ENCODE measurements at places on chromosomes 5 and 9. TPM values are rescaled to one million over a fixed set of nuclear protein-coding genes. Genes with fewer than 3 reads are reported as not detected.

The DMRT3 gene
- total RNA-seq, result not detected

DNA sequence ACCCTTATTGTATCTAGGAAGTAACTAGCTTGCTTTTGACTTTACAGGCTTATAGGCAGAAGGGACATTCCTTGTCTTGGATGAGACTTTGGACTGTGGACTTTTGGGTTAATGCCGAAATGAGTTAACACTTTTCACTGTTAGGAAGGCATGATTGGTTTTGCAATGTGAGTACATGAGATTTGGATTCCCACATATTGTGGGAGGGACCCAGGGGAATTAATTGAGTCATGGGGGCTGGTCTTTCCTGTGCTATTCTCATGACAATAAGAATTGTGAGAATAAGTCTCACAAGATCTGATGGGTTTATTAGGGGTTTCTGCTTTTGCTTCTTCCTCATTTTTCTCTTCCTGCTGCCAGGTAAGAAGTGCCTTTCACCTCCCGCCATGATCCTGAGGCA, 417.5 kb downstream of the HINT1 start:
- no peak for DNase-seq

- no peak for DNase-seq
These were observed 91.0 kb upstream of the JAK2 start for GRCh38 chr9:4894076-4894475.

GRCh38 chr5:14810928-14811572, 60.5 kb downstream of the ANKH start:
- no peak for DNase-seq

- DNase-seq, result no peak
These were observed 883.9 kb upstream of the DMAC1 start for GRCh38 chr9:8683496-8683895.

GRCh38 chr5:175920231-175920811, 47.8 kb downstream of the THOC3 start:
- DNase-seq, result no peak

DNA sequence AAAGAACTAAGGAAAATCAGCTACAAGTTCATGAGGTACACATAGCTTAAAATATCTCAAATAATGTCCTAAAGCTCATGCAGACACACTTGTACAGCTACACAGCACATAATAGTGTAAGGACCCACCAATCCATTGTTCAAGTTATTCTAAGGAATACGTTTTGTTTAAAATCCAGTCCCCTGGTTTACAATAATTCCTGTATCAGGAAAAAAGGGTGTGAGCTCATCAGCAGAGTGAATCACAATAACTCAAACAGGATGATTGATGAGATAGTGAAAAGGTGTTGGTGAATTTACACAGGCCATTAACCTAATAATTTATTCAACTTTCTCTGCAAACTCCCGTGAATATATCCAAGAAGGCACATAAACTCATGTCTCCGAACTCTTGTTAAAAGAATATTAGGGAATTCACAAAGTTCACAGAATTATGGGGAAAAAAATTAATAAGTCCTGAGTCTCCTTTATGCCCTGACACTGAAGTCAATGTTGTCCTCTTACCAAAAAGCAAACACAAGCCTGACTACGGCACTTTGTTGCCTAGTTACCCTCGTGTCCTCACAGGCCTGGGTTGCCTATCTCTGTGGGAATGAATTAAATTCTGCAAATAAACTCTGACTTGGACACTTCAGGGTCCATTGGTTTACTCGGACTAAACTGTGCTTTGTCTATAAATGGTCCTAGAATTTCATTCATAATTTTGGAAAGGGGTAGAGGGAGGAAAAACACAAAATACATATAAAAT, 142.8 kb upstream of the PDE4D start:
- no peak for DNase-seq

The OR2Y1 gene
- total RNA-seq, result not detected

- no peak for DNase-seq
These were observed 273.9 kb upstream of the IRX2 start for GRCh38 chr5:3025392-3025791.

The IRX2 gene
- 60.6 TPM for total RNA-seq

DNA sequence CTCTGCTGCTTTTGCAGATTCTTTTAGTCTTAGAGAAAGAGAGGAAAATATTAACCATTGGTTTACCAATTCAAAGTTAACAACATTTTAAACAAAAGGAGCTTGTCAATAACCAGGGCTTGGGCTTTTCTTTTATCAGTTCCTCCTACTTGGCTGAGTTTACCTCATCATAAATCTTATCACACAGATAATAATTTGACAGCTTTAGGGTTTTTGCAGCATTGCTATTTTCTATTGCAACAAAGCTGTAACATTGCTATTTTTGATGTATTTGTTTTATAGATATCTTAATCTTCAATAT, 9.8 kb upstream of the ABL1 start:
- DNase-seq, result no peak

The TAF11L13 gene
- not detected for total RNA-seq

DNA sequence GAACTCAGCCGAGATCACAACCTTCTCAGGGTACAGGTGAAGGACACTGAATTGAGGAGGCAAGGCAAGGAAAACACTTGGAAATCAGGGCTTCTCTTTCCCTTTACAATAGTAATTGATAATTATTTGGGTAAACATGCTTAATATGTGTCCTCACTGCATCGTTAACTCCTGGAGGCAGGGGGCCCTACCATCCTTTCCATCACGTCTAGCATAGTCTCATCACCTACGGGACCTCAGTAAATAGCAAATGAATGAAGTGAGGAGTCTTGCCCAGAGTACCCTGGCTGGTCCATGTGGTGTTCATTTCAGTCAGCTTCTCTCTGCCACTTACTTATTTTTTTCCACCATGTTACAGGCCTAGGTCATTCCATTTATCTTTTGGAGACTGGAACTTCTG, 2.3 kb downstream of the F2RL1 start:
- DNase-seq, result no peak

The IL33 gene
- total RNA-seq, result 42.9 TPM

DNA sequence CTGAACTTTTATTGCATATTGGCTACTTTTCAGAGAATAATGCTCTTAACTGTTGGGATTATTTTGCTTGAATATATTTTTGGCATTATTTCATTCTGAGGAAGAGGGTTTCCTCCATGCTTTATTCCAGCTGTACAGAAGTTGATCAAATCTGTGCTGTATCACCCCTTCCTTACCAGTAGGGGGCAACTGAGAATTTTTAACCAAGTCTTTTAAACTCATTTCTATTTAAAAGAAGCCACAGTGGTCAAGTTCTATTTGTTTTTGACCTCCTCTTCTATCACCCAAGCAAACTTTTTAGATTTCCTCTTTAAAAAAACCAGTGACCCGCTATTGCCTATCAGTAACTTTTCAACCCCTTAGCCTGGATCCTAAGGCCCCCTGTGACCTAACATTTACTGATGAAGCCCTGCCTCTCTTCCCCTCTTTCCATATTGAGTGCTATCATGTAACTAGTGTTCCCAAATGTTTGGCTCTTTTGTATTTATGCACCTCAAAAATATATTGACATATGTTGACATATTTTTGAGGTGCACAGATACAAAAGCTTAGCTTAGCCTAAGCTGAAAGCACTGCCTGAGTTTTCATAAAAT, 80.6 kb downstream of the FBXO4 start:
- DNase-seq, result peak; percentile 4

The MTMR12 gene
- 28.8 TPM for total RNA-seq

DNA sequence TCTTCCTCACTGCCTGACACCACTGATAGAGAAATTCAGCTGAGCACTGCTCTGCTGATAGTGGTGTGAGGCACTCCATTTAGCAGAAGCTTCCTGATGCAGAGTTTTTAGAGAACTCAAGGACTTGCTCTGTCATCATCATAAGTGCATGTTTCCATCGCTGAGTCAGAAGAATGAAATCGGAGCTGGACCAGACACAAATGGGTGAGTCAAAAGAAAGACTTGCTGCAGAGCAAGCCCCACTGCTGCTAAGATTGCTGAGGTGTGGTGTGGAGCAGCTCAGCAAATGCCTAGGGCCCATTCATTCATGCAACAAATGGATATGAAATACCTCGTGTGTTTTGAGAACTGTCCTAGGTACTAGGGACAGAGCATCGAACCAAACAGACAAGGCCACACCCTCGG, 410.2 kb upstream of the SLC30A5 start:
- no peak for DNase-seq

GRCh38 chr9:38214432-38214831, 145.4 kb upstream of the SHB start:
- no peak for DNase-seq

The DAPK1 gene
- 78.2 TPM for total RNA-seq

DNA sequence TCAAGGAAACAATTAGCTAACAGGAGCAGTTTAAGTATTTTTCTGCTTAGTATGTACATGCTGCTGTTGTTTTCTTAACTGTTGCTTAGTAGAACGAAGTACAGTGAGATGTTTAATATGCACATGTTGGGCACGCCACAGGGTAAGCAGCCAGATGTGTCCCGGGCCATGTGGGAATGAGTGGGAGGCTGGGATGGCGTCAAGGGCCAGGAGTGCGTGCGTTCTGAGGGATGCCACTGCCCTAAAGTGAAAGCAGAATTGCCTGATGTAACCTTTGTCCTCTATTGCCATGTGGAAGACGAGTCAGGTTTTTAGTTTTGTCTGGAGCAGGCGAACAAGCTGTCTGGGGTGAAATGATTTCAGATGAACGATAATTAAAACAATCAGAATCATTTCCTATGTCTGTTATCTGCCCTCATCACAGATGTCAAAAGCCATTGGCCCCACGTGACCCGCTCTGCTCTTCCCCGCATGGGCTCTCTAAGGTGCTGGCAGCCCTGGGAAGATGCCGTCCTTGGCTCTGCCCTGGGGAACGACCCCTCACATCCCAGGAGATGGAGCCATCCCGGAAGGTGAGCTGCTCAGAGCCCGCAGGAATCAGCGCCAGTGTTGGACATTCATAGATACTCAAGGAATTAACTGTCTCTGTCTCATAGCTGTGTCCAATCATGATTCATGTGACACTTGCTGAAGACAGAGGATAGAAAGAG, 356.6 kb upstream of the IRX4 start:
- DNase-seq, result no peak

DNA sequence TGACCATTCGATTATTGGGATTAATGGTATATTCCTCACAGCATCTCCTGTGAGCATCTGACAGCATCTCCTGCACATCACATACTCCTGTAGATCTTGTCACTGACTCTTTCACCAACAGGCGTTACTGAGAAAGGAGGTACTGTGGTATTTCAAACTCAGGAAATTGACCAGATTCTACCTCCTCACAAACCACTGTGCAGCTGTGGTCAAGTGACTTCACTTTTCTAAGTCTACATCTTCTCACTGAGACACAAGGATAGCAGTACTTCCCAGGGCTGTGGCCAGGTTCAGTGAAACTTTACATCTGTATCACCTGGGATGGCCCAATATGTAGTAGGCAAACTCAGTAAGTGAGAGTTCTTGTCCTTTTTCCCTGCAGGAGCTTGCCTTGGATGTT, 332.3 kb upstream of the ADAMTSL1 start:
- no peak for DNase-seq

GRCh38 chr5:134584662-134585061, 48.0 kb downstream of the SAR1B start:
- DNase-seq, result no peak

- DNase-seq, result no peak
These were observed 90.1 kb upstream of the VLDLR start for GRCh38 chr9:2531481-2531880.

GRCh38 chr5:132423438-132423898, 54.0 kb downstream of the SLC22A5 start:
- DNase-seq, result no peak

GRCh38 chr5:134114886-134115805, 665 bp downstream of the TCF7 start:
- no peak for DNase-seq

- DNase-seq, result no peak
These were observed 25.3 kb upstream of the LTC4S start for GRCh38 chr5:179768326-179769085.

- peak; percentile 86 for DNase-seq
These were observed at the start of gene LPCAT1 for GRCh38 chr5:1523793-1524480. Gene LPCAT1 (minus strand): TSS chr5:1523960. CDS start chr5:1523844, 116 bp downstream.

GRCh38 chr5:94690778-94691177, 72.3 kb downstream of the SLF1 start:
- no peak for DNase-seq

The PTPN3 gene
- total RNA-seq, result 15.1 TPM

GRCh38 chr9:94082553-94082952, 1.7 kb upstream of the PTPDC1 start:
- DNase-seq, result no peak

GRCh38 chr5:65066387-65067146, 297.8 kb downstream of the CWC27 start:
- DNase-seq, result no peak

The GPR150 gene
- total RNA-seq, result 0.16 TPM

The PCDHA9 gene
- 0.20 TPM for total RNA-seq

DNA sequence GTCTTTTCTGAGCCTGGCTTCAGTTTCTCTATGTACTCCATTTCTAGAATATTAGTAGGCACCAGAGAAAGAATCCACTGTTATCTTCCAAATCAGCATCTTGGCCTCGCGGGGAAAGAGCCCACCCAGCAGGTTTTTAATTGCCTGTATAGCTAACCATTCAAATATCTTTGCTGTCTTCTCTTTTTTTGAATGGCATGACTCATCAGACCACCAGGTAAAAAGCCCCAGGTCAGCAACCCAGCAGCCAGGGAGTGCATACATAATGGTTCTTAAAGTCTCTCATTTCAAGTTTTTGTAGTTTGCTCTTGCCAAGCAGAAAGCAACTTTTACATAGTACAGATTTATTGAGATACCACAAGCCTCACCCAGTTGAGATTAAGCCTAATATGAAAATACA, 50.7 kb downstream of the TMEM167A start:
- DNase-seq, result no peak

DNA sequence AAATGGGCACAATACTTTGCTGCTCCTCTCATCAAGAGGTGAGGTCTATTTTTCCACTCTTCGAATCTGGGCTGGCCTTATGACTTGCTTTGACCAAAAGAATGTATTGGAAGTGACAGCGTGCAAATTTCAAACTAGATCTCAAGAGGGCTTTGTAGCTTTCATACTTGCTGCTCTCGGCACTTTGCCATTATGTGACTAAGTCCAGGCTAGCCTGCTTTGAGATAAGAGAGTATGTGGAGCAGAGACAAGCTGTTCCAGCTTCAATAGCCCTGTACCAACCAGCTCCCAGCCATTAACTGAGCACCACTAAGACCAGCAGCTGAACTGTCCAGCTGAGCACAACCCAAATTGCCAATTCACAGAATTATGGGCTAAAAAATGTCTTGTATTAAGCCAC, 124.6 kb downstream of the ACER2 start:
- DNase-seq, result no peak

DNA sequence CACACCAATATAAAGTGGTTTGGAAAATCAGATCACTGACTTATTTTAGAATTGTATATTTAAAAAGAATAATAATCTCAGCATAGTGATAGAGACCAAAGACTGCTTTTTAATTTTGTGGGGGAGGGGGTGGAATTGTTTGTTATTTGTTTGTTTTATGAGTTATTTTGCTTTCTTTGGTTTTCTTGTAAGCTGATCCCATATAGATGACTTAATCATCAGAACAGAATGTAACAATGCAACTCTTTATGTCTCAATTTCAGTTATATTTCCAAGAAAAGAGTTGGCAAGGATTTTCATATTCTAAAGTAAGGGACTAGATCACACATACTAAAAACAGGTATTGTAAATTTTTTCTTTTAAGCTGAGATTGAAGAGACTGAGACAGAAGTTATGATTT, 984.9 kb downstream of the TLE4 start:
- no peak for DNase-seq

GRCh38 chr5:68279984-68280383, 64.4 kb downstream of the PIK3R1 start:
- no peak for DNase-seq
